ENCODE measurements at places on chromosomes 2 and 18.

- DNase-seq, result no peak
Measured at GRCh38 chr2:234029150-234029733, 21.3 kb upstream of the SPP2 start.

DNA sequence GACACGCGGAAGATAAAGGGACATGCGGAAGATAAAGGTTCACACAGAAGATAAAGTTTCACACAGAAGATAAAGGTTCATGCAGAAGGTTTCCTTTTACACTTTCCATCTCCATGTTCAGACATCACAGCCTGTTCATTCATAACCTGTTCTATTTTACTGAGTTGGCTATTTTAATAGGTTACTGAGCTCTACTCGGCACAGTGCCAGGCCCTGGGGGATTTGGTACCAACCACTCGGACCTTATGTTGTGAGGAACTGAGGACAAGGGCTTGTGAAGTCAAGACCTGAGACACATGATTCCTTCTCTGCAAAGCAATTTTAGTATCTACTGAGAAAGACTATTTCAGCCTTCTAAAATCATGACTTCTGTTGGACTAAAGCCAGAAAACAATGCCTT lies 75.0 kb upstream of the ALKAL2 start:
- no peak for DNase-seq

DNA sequence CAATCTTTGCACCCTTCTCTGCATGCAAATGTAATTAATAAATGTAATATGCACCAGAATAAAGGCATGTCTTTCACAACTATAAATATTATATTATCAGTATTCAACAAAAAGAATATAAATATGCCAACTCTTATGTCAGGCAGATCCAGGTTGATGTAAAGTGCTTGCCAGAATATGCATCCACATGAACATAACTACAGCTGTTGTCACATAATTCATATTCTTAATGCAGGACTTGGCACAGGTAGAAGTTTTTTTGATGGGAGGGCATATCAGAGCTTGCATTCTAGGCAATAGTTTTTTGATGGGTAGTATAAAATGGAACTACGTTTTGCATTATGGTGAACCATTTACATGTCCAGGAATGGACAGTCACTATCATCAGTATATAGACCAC lies 544.3 kb downstream of the ZNF804A start:
- DNase-seq, result no peak

DNA sequence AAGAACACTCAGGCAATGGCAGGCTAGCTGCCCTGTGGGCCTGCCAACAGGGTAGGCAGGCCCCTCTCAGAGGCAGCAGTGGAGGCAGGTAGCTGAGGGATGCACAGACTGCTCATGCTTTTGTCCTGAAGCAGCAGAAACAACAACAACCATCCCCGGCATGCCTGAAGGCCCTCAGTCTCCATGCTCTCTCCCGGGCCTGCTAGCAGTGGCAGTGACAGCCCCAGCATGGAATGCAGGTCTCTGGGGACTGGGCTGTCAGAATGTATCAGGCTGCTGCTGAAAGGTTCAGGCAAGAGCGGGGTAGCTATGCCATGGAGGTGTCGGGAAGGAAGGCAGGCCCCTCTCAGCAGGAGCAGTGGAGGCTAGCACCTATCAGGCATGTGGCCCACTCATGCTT lies 209.8 kb downstream of the KCNJ3 start:
- no peak for DNase-seq

GRCh38 chr18:67010919-67011318 lies 407.0 kb upstream of the CDH19 start:
- no peak for DNase-seq

DNA sequence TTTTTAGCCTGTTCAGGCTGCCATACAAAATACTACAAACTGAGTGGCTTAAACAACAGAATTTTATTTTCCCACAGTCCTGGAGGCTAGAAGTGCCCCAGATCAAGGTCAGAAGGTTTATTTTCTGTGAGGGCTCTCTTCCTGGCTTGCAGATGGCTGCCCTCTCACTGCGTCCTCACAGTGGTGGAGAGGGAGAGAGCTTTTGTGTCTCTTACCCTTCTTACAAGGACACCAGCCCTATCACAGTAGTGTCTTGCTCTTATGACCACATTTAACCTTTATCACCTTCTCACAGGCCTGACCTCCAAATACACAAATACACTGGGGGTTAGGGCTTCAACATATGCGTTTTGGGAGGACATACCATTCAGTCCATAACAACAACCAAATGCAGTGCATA lies 11.7 kb downstream of the WDR7 start:
- DNase-seq, result no peak

DNA sequence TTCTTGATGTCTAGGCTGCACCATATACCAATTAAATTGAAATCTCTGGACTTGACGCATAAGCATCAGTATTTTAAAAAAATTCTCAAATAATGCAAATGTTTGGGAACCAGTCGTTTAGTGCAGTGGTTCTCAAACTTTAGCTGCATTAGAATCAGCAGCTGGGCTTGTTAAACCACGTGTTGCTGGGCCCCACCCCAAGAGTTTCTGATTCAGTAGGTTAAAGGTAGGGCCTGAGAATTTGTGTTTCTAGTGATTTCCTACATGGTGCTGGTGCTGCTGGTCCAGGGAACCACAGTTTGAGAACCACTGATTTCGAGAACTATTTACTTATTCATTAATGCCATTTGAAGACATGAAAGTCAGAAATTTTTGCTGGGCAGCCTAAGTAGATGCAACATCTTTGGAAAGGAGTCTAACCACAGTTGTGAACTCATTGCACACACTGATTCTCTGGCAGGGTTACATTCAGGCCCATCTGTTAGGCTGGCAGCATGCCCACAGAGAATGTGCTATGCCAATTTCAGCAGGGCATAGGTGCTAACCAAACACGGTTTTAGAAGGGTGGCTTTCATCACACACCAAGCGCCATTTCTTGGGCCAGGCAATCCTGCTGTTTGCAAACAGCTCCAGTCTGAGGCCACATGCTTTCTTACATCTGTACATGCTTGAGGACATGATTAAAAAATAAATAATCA lies 26.4 kb upstream of the ATP5MC3 start:
- peak; percentile 12 for DNase-seq

- DNase-seq, result no peak
Measured at GRCh38 chr2:138432971-138433370, 68.6 kb upstream of the SPOPL start.

DNA sequence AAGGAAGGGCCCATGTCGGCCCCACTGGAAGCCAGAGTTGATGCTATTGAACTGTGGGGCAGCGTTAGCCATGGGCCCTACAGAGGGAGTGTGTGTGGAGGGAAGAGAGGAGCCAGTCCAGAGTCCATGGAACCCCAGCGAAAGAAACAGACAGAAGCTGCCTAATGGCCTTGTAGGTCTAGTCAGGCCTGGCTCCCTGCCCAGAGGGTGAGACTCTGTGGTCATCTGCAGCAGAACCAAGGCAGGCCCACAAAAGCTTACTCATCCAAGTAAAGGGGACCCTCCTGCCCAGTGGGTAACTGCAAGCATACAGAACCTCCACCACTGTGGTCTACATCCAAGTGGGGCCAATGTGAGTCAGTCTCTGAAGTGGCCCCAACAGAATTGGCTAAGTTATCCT lies 439.8 kb downstream of the TGIF1 start:
- no peak for DNase-seq

GRCh38 chr18:63539904-63540510 lies 2.2 kb upstream of the SERPINB12 start:
- no peak for DNase-seq

DNA sequence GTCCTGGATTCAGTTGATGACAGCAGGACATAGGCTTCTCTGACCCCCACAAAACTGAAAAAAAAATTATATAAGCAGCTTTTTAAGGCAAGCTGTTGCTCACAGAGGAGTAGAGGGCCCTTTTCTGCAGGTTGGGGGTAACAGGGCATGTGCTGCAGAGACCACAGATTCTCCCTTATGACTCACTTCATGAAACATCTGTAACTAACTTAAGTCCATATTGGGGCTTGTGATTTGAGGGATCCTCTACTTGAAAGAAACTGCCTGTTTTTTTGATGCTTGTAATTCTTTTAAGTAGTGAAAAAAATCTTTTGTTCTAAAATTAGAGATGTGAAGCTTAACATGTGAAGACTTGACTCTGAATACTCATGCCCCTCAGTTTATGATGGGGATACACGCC lies 33.4 kb downstream of the XRCC5 start:
- DNase-seq, result no peak

- DNase-seq, result no peak
Measured at GRCh38 chr2:133837441-133838094, 269.3 kb upstream of the NCKAP5 start.

DNA sequence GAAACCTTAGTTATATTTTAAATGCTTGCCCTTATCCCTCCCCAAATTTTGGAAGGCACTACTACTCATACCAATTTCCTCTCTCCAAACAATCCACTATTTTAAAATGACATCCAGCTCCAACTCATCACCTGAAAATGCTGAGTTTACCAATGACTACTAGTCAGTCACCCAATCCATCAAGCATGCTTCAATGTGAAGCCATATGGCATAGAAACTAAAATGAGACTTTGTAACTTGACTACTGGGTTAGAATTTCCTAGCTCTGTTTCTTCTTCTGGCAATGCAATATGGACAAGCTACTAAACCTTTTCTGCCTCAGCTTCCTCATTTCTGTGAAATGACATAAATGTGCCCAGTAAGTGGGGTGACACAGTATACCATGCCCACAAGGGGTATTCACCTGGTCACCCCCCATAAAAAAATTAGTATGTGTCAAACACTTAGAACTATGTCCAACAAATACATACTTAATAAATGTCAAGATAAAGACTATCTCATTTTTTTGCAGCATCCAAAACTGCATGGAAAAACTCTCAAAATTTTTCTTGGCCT lies 10.0 kb upstream of the STPG4 start:
- DNase-seq, result no peak

DNA sequence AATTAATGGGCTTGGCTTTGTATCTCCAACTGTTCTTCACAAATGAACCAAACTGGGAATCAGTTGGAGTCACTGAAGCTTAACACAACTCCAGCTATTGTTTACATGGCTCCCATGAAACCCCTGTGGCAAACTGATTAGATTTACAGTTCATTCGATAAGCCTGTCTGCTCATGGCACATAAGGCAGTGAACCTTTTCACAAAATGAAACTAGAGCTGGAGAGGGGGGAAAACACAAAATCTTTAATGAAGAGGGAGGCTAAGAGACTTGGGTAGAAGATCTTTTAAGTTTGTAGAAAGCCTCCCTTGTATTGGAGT lies 11.6 kb upstream of the ITGA6 start:
- DNase-seq, result no peak

- DNase-seq, result peak; percentile 59
Measured at GRCh38 chr2:98731894-98732349, 990 bp upstream of the MGAT4A start.

- DNase-seq, result no peak
Measured at GRCh38 chr2:29097569-29097968, 17.6 kb upstream of the CLIP4 start.

DNA sequence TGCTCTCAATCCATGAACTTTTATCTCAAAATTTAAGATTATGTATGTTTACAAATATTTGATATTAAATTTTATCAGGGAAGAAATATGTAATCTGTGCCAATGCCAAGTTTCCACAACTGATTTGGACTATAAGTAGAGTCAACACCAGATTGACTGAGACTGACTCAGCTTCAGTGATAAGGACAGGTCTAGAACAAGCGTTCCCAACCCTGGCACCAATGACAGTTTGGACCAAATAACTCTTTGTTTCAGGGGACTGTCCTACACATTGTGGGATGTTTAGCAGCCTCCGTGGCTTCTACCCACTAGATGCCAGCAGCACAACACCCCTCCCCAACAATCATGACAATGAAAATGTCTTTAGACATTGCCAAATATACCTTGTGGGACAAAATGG lies 165.3 kb downstream of the THADA start:
- no peak for DNase-seq

GRCh38 chr2:119857742-119858141 lies 98.0 kb downstream of the PTPN4 start:
- DNase-seq, result no peak

DNA sequence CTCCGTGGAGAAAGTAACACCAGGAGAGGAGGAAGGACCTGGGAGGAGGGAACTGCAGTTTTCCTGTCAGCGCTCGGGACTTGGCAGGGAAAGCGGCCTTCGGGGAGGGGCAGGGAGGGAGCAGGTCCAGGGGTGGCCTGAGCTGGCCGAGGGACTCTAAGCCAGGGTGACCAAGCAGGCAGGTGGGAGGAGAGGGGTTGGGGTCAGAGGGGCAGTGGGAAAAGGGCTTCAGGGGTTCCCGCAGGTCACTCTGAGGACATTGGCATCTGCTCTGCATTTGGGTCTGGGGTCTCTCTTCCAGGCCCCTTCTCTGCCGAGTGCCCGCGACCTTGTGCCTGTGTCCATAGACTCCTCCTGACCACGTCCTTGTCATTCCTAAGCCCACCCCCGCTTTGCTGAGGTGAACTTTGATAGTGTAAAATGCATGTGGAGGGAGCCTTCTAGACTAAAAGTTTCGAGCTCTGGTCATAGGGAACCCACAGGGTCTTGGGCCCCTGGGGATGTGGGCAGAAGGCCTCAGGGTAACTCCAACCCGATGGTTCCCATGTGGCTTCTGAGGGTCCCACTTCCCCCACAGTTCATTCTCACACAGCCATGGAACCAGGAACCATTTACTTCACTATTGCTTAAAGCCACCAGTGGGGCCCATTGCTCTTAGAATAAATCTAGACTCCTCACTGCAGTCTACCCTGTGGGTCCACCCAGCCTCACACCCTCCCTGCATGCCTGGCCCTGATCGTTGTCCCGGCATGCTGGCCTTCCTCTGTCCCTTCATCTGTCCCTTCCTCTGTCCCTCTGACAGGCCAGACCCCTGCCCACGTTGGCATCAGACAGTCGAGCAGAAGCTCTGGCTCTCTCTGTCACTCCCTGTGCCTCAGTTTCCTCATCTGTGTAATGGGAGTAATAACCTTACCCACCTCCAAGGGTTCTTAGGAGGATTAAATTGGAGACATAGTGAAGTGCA lies 229.2 kb downstream of the SEPTIN10 start:
- DNase-seq, result no peak

DNA sequence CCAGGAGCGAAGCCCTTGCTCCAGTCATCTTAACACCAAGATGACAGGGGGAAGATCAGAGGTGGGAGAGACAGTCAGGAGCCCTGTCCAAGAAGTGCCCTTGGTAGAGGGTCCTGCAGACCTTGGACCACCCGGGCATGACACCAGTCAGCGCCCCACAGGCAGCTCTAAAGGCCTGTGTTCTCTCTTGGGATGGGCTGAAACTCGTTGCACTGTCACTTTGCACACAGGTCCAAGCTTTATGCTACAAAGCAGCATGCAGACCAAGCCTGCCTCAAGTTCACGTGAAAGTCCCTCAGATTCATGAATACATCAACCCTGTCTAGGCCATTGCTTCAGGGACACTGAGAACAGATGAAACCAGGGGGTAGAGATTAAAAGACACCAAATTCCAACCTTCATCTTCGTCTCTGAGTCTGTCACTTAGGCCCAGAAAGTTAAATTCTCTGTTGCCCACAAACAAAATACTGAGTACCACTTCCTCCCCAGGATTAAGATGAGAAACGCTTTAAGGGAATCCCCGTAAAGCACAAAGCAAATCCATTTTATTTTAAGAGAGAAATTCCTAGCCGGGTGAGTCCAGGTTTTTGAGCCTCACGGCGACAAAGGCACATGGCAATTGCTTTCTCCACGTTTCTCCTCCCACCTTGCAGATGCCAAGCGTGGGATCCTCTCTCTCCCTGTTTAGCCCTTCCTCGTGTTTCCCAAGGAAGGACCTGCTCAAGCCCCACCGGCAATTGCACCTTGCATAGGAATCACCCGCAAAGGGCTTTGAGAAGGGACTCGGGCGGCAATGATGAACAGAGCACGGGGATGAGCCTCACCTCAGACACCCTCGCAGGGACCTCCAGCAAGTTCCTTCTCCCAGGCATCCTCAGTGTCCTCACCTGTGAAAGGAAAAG lies 75.0 kb upstream of the ID2 start:
- DNase-seq, result no peak
